Fibroblast of skin of right biceps (primary cell): ENCODE measurements at places on chromosomes 1 and 21.

- DNase-seq, result peak; percentile 86
Measured at GRCh38 chr1:179169616-179170467, 59.6 kb downstream of the ABL2 start.

GRCh38 chr1:34762474-34763141 is 3.1 kb downstream of the GJB4 start:
- DNase-seq, result no peak

DNA sequence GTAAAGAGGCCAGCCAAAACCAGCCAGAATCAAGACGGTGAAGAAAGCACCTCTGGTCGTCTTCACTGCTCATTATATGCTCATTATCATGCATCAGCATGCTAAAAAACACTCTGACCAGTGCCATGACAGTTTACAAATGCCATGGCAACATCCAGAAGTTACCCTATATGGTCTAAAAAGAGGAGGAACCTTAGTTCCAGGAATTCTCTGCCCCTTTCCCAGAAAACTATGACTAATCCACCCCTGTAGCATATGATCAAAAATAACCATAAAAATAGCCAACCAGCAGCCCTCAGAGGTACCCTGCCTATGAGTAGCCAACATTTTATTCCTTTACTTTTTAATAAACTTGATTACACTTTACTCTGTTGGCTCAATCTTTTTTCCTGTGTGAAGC is 34.2 kb upstream of the PBX1 start:
- DNase-seq, result peak; percentile 77

DNA sequence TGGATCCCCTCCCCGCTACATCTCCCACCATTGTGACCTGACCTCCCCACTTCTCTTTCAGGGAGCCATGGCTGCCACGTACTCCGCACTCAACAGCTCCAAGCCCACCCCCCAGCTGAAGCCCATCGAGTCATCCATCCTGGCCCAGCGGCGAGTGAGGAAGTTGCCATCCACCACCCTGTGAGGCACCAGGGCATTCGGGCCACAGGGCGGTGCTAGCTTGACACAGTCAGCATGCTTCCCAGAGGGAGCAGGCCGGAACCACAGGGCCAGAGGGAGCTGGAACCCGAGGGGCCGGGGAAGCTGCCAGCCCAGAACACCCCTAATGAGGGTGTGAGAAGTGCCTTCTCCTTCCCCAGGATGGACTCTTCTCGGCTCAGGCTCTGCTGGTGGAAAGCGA is 44.5 kb downstream of the RPS6KA1 start:
- no peak for DNase-seq

- DNase-seq, result no peak
Measured at GRCh38 chr1:118993700-118994026, 5.5 kb upstream of the TBX15 start.

- DNase-seq, result peak; percentile 61
Measured at GRCh38 chr1:42801832-42802473, 15.0 kb upstream of the ERMAP start.

DNA sequence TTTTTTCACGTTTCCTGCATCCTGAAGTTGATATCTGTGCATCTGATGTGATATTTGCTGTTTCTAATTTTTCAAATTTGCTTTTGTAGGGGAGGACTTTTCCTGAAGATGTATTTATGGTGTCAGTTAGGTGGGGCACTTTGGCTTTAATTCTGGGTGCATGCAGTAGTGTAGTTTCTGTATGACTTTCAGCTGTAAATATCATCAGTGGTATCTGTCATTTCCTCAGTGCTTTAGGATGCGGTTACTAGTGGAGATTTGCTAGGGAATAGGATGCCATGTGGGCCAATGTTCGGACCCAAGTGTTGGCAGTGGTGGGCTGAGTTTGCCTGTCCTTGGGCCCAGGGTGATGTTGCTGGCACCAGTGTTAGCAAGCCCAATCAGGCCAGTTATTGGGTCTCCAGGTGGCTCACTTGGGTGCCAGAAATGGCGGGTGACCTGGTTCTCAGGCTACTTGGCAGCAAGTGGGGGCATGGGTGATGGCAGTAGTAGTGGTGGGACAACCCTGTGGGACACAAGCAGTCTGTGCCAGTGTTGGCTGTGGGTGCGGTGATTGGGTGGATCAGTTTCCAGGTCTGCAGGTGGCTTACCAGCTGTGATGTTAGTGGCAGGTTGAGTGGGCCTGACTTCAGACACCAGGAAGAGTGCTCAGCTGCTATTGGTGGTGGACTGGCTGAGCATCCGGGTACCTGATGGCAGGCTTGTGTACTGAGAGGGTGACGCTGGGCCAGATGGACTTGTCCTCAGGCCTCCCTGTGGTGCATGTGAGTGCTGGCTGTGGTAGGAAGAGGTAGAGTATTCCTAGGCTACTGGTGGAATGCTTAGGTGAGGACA is 24.4 kb downstream of the CD55 start:
- no peak for DNase-seq

DNA sequence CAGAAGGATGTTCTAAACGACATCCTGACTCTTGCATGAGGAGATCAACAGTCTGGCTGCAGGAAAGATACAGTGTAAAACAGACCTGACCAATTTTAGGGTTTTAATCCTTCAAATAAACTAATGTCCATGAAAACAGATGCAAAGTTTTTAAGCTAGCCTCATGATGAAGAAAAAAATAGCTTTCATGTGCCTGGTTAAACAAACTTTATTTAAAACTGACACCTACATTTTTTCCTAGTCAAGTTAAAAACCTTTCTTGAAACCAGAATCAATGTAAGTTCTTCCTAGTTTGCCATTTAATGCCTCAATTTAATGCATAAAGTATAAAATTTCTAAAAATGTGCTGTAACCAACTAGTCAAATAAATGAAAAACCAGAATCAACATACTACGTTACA is 2.9 kb downstream of the WDR26 start:
- DNase-seq, result no peak

DNA sequence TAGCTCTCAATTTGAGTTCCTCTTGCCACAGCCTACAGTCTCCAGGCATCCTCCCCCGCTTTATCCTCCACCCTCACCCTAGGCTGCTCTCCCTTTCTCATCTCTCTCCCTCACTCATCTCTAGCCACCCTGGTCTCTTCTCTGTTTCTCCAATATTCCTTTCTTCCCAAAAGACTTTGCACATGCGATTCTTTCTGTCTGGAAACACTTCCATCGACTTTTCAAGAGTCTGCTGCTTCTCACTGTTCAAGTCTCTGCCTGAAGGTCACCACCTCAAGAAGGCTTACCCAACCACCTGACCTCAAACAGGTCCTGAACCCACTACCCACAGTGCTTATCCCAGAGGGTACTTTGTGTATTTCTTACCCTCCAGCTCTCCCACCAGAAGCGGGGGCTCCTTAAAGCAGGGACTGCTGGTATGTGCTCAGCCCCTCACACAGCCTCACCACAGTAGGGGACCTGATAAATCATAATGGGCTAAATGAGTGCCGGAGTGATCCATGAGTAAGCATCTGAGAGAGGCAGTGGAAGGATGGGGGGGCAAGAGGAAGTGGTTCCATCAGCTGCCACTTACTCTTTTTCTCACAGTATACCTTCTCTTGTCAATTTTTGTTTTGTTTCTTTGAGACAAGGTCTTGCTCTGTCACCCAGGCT is 14.3 kb upstream of the KRTAP19-8 start:
- no peak for DNase-seq

- peak; percentile 92 for DNase-seq
Measured at GRCh38 chr1:30756545-30757351, 826 bp downstream of the LAPTM5 start.

GRCh38 chr21:17427831-17428483 is 84.9 kb upstream of the CXADR start:
- DNase-seq, result no peak

DNA sequence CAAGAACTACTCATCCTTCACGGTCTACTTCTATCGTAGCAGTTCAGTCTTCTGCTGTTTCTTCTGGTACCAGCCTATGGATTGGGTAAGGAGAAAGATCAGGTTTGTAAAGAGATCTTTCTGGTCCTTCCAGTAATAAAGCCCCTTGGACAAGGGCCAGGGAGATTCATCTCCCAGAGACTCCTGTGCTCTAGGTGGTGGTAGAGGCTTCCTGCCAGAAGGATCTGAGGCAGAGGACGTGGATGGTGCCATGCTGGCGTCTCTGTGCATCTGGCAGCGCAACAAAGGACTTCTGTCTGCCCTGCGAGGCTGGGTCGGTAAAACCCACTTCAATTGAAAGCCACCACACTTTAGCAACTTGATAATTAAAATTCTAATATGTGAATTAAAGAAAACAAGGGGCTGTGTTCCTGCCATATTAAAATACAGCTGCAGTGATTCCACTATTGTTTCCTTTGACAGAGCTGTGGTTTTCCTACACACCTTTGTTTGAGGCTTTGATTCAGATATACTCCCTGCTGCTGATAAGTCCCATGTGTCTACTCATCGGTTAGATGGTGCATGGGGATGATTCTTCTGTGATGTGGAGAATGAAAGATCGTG is 73.6 kb downstream of the ROR1 start:
- DNase-seq, result no peak

DNA sequence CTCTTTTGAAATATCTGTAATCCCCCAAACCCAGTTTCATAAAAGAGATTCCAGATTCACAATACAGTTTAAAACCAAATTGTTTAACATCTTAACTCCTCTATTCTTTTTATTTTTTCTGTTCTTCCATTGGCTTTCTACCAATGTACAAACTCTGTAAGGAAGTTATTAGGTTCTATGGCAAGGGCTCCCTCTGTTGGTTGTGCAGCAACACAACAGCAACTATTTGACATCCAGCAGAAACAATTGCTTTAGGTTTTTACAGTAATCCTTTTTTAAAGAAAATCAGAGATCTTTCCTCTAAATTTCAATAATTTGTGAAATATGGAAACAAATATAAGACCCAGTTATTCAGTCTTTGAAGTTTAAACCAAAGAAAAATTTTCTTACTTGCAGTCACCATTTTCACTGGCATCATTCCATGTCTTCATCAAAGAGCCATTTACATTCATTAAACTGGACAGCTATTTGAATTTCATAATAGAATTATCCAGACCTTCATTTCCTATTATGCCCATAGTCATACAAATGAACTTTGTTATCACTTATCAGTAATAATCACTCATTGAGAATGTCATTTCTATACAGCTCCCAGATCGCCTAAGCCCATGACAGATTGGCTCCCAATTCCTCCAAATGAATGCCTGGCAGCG is 46.5 kb upstream of the RNF11 start:
- DNase-seq, result peak; percentile 68

GRCh38 chr1:173410794-173411236 is 66.3 kb upstream of the PRDX6 start:
- DNase-seq, result no peak

DNA sequence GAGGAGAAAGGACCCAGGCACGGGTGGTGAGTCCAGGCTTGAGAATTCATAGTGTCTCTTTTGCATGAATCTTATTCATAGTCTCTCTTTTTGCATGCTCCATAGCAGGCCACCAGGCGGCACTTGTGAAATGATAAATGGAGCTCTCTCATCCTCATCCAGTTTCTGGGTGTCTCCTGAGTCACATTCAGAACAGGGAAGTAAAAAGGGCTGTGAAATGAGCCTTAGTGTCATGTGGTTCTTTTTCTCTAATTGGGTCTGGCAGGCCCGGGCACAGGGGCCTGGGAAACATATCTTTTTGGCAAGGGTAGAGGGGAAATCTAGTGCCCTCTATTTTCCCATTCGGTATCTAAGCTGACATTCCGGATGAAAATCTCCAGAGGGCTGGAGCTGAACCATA is 19.1 kb upstream of the NCF2 start:
- peak; percentile 87 for DNase-seq

DNA sequence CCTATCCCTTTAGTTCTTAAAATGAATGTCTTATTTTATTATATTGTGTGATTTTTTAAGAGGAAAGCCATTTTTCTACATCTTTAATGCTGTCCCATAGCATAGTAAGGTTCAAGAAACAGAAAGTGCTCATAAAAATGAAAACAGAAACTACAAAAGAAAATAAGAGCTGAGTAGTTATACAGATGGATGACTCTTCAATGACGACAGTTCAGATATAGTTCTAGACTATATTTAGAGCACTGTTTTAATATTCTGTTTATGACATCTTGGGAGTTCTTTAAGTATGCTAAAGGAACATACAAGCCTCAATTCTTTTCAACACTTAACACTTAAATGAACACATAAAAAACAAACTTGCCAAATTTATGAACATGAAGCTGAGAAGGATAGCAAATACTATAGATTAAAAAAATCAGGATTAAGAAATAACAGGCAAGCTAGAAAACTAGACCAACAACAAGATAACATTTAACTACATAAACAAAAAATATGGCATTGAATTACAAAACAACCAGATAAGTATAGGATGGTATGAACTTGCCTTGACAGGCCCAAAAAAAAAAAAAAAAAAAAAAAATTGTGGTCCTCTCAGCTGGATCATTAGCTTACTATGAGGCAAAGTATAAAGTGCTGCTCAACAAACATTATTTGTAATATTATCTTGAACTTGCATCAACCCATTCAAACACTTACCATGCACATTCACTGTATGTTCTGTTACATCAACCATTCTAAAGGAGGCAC is 87.9 kb downstream of the ZZZ3 start:
- DNase-seq, result no peak

DNA sequence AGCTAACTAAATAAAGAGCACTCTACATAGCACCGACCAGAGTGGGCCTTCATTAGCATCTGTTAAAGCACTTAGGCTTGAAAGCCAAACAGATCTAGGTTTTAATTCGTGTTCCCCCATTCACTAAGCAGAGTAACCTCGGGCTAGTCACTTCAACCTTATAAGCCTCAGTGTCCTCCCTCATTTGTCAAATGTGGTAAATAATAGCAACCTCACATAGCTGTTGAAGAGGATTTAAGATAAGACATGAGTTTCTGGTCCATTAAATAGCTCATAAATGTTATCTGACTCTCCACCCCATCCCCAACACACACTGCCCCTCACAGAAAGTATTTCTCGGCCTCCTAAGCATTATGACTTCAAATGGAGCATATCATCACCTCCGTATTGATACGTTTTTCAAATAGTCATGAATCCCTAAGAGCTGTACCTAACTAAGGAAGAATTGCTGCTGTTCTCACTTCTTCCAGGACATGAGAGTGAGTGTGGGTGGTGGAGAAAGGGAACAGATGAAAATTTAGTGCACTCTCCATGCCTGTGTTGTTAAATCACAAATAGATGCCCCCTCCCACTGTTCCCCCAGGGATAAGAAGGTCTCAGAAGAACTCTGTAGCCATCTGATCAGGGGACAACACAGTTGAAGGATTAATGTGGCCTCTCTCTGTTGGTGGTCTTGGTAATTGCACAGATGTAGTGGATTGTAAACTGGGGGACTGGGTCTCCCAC is 47.6 kb downstream of the PLPP3 start:
- DNase-seq, result no peak

- no peak for DNase-seq
Measured at GRCh38 chr1:29267321-29268070, 31.2 kb downstream of the PTPRU start.

DNA sequence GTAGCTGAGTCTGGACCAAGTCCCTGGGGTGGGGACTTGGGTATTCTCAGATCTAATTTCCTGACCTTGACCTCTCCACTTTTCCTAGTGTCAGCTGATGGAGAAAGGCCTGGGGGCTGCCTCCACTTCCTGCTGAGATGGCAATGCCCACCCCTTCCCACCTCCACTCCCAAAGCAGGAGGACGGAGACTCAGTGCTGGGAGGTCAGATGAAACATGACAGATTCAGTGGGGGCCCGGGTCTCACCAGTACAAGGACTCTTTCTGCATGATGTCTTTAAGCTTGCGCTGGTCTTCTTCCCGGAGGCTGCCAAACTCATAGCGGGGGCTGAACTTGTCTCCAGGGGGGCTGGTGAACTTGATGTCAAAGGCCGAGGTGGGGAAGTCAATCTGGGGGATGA is 35.6 kb upstream of the PPP1R15B start:
- DNase-seq, result no peak

GRCh38 chr21:33011462-33011861 is 14.3 kb upstream of the OLIG2 start:
- DNase-seq, result peak; percentile 62

- no peak for DNase-seq
Measured at GRCh38 chr1:22056936-22057335, 4.4 kb downstream of the CDC42 start.
